GM13976 (cell line): ENCODE measurements at places on chromosomes 7 and 10.

- DNase-seq = peak; percentile 44
Observed at GRCh38 chr10:101693651-101693977, 1.4 kb downstream of the FBXW4 start.

DNA sequence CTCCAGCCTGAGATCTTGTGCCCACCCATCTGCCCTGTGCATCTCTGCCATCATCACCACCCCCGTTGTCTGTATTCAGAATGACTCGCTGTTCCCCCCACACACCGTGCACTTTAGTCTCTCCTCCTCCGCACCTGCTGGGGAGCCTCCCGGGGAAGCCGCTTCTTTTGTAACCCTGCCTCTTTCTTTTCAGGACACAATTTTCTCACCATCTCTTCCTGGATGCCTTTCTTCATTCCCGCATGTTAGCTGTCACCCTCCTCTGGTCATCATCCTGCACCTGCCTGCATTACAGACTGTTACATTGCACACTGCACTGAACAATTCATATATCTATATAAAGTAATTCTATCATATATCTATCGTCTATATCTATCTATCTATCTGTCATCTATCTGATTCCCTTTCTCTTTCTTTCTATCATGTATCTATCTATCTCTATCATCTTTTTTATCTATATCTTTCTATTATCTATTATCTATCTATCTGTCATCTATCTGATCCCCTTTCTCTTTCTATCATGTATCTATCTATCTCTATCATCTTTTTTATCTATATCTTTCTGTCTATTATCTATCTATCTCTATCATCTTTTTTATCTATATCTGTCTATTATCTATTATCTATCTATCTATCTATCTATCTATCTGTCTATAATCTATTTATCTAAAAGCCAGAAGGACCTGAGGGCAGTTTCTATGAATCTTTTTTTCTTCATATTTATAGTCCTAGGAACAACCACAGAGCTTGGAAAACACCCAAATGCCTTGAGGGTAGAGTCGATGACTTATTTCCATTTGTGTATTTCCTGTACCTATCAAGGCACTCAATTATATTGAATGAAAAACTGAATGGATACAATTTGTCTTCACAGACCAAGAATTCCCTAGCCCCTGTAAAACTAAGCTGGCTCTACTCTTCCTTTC, 642.5 kb downstream of the ACTR3B start:
- DNase-seq = no peak

DNA sequence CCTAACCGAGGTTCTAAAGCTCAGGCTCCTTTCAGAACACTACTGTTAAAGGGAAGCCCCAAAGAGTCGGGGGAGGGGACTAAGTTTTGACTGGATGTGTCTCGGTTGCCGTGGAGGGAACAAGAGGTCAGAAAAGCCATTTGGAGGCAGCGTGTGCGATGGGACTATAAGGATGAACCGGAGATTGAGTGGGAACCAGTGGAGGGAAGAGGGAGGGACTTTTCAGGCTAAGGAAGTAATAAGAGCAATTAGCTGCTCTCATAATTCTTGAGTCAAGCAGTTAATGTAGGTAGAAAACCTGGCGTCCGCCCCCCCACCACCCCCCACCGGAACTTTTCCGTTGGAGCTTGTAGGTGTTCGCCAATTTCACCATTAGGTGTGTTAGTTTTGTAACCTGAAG, 491 bp upstream of the AKAP9 start:
- peak; percentile 51 for DNase-seq

- DNase-seq = no peak
Observed at GRCh38 chr7:131623154-131623553, 66.7 kb upstream of the PODXL start.

GRCh38 chr10:43845121-43845520, 196.4 kb upstream of the ZNF32 start:
- no peak for DNase-seq

DNA sequence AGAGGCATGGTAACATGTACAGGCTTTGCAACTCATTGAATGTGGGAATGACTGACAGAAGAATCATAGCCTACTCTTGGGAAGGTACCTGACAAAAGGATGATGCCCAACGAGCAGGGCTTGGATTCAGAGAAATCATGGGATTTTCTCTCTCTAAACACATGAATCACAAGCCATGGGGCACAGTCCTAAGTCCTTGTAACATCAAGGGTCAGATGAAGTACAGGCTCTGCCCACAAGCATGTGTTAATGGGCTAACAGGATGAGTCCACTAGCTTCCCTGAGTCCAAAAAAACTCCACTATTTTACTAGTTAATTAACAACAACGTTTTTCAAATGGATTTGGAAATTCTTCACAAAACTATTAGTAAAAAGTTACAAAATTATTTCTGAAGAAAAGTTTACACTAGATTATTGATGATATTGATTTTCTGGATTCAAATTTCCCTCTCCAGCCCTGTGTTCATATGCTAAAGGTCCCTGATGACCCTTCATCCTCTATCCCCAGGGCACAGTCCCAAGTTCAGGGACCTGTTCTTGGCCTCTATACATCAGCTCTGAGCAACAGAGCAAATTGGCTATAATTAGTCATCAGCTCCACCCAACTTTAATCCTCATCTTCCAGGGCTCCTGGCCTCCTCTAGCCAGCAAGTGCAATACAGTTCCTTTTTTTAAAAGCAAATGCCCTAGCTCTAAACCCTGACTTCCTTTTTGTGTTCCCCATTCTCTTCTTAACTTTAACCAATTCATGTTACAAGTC, 99.8 kb downstream of the GSAP start:
- no peak for DNase-seq

DNA sequence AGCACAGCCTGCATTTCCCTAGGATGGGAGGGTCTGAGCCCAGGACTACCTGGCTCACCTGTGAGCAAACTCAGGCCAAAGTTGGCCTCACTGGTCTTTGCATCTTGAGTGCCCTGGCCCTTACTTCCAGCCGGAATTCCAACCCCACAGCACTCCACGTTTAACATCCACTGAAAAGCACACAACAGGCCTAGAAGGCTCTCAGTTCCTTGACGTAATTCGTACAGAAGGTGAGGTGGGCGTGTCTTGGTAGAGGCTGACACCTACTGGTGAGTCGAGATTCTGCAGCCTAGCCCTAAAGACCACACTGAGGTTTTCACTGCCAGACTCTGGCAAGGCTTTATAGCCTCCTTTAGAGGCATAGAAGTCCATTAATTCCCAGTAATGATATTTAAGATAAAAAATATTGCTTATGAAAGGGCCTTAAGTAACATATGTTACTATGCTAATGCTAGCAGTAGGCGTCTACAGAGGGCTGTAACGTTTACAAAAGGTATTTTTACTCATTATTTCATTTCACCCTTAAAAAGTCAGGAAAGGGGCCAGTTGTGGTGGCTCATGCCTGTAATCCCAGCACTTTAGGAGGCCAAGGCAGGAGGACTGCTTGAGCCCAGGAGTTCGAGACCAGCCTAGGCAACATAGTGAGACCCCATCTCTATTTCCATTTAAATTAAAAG, 95.8 kb downstream of the HIP1 start:
- DNase-seq = peak; percentile 79

DNA sequence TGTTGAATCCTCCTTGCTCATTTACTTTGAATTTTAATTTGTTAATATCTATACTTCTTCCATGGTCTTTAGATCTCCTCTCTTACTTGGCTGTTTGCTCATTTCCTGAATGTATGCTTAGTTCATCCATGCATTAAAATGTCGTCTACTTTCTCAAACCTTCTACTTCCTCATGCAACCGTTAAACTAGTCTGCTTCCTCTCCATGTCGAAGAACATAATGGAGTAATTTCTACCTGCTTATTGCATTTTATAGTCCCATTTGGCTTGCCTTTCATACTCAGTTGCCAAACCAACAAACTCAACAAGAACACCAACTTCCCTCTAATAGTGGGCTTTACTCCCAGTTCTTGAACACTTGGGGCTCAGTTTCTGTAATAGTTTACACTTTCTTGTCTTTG, 43.8 kb upstream of the SEMA3D start:
- DNase-seq = no peak

- DNase-seq = no peak
Observed at GRCh38 chr7:117916309-117916708, 43.1 kb upstream of the CTTNBP2 start.

- DNase-seq = no peak
Observed at GRCh38 chr7:44439926-44440325, 50.5 kb downstream of the NUDCD3 start.

- DNase-seq = no peak
Observed at GRCh38 chr7:14739841-14740185, 162.7 kb downstream of the DGKB start.

DNA sequence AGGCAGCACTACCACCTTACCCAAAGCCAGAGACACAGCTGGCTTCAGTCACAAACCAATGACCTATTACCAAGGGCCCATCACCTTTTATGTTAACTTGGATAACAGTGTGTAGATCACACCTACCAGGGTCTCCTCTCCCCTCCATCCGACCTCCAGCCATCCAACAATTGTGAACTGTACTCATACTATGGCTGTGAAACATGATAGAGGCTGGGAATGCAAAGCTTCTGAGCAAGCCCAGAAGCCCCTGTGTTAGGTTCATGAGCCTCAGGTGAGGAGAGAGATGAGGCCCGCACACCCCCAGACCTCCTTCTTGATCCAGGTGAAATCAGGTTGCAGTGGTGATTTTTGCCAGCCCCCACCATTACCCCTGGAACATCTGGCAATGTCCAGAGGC, 47.7 kb downstream of the PNLIPRP2 start:
- DNase-seq = no peak

GRCh38 chr7:22464299-22464698, 35.7 kb downstream of the STEAP1B start:
- no peak for DNase-seq

GRCh38 chr7:56291-56913, 136.0 kb upstream of the FAM20C start:
- DNase-seq = no peak

GRCh38 chr10:100330079-100330478, at the start of gene PKD2L1:
TSS of gene PKD2L1 (minus strand) at chr10:100330228. CDS start at chr10:100330103, 125 bp downstream.
- no peak for DNase-seq

DNA sequence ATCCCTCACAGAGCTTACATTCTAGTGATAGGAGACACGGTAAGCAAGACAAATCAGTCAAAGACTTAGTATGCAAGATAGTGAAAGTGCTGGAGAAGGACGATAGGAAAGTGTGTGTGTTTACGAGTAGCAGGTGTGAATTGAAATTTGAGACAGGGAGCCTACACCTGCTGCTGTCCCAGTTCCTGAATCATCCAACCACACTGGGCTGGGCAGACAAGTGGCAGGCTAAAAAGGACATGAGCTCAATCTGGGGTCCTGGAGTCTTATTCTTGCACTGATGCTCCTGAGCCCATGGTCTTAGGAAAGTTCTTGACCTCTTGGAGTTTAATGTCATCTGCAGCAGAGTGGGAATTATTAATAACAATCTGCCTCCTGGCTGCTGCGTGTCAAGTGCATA, 16.2 kb downstream of the RBP3 start:
- DNase-seq = no peak

DNA sequence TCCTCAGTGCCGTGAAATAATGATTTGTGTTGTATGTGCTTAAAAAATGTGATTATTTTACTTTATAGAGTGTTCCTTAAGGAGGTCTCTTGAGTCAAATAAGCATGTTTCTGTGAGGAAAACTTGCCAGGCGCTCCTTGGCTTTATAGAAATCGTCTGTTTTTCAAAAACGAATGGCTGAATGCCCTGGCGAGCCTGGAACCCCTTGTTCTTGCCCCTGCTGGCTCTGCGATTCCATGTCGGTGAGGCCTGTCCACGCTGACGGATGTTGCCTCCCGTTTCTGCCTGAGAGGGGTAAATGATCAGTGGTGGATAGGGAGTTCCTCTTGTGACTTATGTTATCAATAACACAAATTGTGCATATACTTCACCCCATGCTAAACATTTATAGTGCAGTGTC, 75.5 kb downstream of the MGMT start:
- DNase-seq = no peak

- no peak for DNase-seq
Observed at GRCh38 chr7:154903083-154903731, 99.7 kb downstream of the PAXIP1 start.

GRCh38 chr10:97463363-97464132, 17.6 kb downstream of the ZDHHC16 start:
- DNase-seq = peak; percentile 58

DNA sequence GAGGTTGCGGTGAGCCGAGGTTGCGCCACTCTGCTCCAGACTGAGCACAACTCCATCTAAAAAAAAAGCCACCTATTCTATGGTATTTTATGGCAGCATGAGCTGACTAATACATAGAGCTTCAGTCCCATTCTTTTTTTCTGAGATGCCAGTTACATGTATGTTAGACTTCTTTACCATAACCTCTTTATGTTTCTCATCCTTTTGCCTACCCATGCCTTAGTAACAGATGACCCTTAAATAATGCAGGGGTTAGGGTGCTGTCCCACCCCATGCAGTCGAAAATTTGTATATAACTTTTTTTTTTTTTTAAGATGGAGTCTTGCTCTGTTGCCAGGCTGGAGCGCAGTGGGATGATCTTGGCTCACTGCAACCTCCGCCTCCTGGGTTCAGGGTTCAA, 22.7 kb upstream of the HHEX start:
- DNase-seq = no peak

DNA sequence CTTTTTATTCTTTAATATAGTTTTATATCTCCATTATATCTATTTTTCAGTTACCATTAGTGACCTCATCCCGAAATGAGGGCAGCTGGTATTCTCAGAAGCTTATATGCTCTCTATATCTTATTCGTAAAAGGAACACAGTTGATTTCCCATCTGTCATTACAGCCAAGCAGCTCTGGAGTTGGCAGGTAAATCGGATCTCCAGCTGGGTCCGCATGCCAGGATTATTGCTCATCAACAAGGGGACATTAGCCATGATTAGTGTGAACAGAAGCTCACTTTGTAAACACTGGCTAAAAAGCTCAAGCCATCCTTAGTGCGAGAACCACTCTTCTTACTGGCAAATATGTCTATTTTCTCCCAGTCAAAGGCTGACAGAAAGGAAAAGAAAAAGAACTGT, 180.3 kb downstream of the NPSR1 start:
- no peak for DNase-seq

GRCh38 chr10:44343843-44344242, 41.1 kb downstream of the CXCL12 start:
- no peak for DNase-seq

DNA sequence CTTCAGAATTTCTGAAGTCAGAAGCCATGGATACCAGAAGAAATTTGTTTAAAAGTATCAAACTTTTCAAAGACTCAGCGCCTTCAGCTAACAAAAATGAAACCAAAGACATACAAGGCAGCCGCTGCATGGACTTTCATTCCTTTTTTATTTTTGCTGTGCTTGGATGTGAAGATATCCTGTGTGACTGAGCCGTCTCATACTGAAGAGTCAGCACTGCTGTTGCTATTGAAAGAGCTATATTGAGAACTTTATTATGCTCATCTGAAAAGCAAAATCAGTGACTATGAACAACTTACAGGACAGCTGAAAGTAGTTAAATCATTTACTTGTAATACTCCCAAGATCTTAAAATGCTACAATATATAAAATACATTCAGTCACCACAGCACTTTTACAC, 809.2 kb downstream of the NXPH1 start:
- DNase-seq = no peak

- no peak for DNase-seq
Observed at GRCh38 chr7:98826811-98827231, 43.0 kb downstream of the TMEM130 start.
